ENCODE measurements at places on chromosomes 1 and 21.
A peak's percentile ranks its signal among the peaks of the same experiment; 100 is the strongest.

DNA sequence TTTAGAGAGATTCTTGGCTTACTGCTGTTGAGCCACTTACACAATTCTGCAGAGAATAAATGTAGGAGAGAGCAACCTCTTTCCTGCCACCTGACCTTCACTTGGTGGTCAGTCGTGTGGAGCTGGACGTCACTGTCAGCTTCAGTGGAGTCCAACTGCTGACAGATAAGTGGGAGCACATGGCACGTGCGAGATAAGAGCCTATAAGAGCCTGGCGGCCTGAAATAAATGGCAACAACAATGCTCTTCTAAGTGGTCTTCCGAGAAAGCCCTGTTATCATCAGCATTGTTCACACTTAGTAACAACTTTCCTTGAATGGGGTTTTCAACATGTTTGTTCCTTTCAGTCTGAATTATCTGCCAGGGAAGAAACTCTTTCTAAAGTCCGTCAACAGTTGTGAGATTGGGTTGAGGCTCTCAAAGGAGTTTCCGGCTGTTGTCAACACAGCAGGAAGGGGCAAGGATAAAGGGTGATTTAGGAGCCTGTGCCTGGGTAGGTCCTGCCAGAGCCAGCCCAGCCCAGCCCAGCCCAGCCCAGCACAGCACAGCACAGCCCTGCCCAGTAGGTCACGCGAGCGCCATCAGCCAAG, 57.2 kb upstream of the RUNX1 start:
- no peak for DNase-seq

GRCh38 chr21:14737922-14738321, 191.8 kb upstream of the SAMSN1 start:
- peak; percentile 28 for DNase-seq

GRCh38 chr1:198201956-198202784, 45.4 kb downstream of the NEK7 start:
- no peak for DNase-seq

- no peak for DNase-seq
Measured at GRCh38 chr1:216462066-216462775, 39.0 kb upstream of the USH2A start.

- DNase-seq: peak; percentile 59
Measured at GRCh38 chr1:160251687-160252526, 10.4 kb downstream of the DCAF8 start.

Measured in activated CD8-positive, alpha-beta memory T cell treated with anti-CD3 and anti-CD28 coated beads, Interleukin-2, amount 50 U/mL, for 4 hours (primary cell).